Glutamatergic neuron (in vitro differentiated cells): ENCODE measurements at places on chromosomes 6 and 20. TPM values are rescaled to one million over a fixed set of nuclear protein-coding genes. Genes with fewer than 3 reads are reported as not detected.

The FILIP1 gene
- total RNA-seq = 0.69 TPM

The ADGRB3 gene
- total RNA-seq = 7.3 TPM

The SAMD5 gene
- total RNA-seq = 1.6 TPM

The ZC2HC1B gene
- not detected for total RNA-seq

The OOEP gene
- not detected for total RNA-seq

The CDC25B gene
- total RNA-seq = 27.6 TPM

The SIRPD gene
- not detected for total RNA-seq
